ENCODE measurements at places on chromosomes 2 and 18.
A peak's percentile ranks its signal among the peaks of the same experiment; 100 is the strongest.

DNA sequence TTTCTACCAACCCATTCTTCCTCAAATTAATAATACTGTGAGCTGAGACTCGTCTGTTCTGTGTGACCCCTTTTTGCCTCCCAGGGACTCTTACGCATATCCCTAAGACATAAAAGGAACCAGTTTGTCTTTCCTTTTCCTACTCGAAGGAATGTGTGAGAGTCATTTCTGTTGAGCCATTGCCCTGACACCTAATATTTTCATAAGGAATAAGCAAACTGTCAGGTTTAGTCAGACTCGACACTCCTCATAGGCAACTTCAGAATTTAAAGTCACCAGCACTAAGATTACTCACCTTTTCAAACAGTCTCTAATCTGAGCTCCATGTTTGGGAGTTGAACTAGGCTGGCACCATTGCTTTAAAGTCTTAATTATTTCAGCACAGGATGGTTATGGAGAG, 305.5 kb downstream of the IKZF2 start:
- peak; percentile 51 for DNase-seq

GRCh38 chr2:575030-575726, 102.0 kb downstream of the TMEM18 start:
- DNase-seq, result no peak

GRCh38 chr2:236576087-236576486, 6.5 kb downstream of the ACKR3 start:
- DNase-seq, result no peak

- DNase-seq, result peak; percentile 94
Observed at GRCh38 chr2:5691985-5692529, at the start of gene SOX11. Gene SOX11, plus strand, starts transcription at chr2:5692384. Its CDS starts 338 bp downstream, at chr2:5692722.

DNA sequence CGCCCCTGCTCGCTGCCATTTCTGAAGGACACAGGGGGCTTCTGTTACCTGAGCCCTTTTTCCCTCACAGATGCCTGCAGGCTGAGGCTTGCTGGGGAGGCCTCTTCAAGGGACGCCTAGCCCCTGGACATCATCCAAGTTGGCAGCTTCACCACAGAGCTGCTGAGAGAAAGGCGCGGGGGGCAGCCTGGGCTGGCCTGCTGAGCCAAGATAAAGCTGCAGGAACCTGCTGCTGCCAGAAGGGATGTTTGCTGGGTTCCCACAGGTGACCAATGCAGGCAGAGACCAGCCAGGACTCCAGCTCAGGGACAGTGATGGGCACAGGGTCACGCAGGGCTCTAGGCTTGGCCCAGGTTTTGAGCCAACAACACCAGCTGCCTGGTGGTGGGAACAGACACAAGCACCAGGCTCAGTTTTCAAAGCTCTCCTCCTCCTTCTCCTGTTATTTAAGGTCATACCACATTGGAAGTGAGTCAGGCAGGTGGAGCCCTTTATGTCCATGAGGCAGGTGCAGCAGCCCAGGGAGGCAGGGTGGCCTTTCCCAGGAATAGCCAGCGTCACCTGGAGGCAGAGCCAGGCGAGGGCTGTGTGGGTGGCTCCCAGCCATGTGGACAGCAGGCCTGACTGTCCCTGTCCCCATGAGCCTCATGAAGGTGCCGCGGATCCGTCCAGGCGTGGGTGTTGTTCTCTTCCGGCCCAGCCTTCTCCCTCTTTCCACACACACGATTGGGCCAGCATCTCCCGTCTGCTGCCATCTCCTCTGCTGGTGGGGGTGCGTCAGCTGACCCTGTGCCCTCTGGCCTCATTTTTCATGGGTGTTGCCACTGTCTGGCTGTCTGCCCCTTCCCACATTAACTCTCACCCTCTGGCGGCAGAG, 515.5 kb upstream of the MYT1L start:
- DNase-seq, result no peak

DNA sequence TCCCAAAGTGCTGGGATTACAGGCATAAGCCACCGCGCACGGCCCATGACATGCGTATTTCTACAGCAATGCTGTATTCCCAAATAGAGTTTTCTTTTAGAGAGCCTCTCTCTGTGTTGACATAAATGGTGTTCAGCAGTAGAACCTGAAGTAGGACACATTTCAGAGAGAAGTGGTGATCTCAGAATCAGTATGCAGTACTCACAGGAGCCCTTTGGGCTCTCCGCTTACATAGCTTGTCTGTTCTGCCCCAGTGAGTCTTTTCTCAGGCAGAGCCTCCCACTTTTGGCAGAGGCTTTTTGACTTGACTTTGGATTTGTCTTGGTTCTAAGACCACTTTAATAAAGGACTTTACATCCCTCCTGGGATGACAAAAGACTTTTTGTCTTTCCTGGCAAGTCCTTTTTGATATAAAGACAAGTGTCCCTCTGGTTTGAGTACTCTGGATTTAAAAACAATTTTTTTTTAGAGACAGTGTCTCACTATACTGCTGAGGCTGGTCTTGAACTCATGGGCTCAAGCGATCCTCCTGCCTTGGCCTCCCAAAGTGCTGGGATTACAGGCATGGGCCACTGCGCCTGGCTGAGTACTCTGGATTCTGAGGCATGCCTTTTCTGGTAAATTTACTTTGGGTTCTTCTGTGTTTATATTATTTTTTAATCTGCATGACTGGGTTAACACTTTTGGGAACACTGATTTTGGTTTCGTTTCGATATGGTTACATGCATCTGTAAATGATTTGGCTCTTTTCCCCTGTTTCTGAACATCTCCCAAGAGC, 113.3 kb downstream of the SMAD2 start:
- DNase-seq, result no peak

DNA sequence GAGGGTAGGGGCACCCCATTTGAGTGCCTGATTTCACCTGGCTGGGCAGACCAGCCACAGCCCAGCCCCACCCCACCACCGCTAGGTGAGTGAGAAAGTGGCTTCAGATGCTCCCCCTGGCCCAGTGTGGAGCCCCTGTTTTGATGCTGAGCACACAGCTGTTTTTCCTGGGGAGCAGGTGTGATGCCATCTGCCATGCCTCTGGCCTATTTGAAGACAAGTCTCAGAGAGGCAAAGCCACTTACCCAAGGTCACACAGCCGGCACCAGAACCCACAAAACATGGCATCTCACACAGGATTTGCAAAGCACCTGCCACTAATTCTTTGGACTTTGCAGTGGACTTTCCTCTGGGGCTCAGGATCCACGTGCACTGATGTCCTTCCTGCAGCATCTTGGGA, 131.3 kb downstream of the INHBB start:
- DNase-seq, result no peak

- no peak for DNase-seq
Observed at GRCh38 chr2:234533626-234534025, 36.7 kb upstream of the ARL4C start.

- DNase-seq, result no peak
Observed at GRCh38 chr2:8388781-8389180, 293.1 kb upstream of the ID2 start.

- no peak for DNase-seq
Observed at GRCh38 chr2:36677386-36677785, 19.1 kb upstream of the VIT start.

DNA sequence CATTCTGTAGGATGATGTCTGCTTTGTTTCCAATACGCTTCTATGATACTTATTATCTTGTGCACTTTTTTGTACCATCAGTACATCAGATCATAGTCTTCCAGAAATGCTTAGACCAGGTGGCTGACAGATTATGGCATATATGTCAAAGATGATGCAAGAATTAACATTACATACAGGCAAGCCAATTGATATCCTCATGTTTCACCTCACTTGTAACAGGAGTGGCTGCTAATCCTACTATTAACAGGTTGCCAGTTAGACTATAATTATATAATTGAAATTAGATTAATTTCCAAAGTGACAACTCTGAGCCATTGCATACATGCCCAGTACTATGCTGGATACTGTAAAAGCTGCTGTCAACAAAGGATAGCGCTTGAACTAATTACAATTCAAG, 77.2 kb downstream of the TLK1 start:
- no peak for DNase-seq

GRCh38 chr2:231102772-231103171, 22.1 kb downstream of the HTR2B start:
- no peak for DNase-seq

- DNase-seq, result no peak
Observed at GRCh38 chr2:73080321-73081131, 9.0 kb upstream of the SFXN5 start.

- no peak for DNase-seq
Observed at GRCh38 chr18:76445741-76446232, 49.3 kb downstream of the ZNF516 start.

DNA sequence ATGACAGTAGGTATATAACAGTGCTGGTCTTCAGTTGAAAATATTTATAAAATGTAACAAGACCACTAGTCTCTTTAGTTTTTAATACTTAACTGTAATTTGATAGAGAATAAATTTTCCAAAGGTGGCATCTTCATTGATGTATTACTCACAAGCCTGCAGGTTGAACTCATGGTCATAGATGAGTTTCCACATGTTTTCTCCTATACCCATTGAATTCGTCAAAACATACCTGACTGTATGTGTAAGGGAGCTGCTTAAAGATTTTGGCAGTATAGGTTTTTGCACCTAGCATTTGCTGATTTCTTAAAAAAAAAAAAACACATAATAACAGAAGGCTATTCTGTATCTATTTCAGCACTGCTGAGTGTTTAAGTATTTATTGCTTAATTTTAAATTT, 112.9 kb downstream of the FMNL2 start:
- no peak for DNase-seq

DNA sequence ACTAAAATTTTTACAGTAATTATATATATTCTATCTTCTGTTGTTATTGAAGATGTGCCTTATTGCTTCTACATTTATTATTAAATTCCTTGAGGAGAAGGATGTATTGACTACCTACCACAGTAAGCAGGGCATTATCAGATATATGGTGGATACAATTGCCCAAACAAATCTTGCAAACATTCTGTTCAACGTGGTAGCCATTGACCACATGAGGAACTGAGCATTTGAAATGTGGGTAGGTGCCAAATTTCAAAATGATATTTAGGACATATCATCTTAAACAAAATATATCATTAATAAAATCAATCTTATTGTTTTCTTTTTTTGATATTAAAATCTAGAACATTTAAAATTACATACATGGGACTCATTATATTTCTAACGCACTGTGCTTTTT, 11.1 kb downstream of the SCN3A start:
- DNase-seq, result no peak

- no peak for DNase-seq
Observed at GRCh38 chr2:68907232-68907919, 36.2 kb upstream of the BMP10 start.

DNA sequence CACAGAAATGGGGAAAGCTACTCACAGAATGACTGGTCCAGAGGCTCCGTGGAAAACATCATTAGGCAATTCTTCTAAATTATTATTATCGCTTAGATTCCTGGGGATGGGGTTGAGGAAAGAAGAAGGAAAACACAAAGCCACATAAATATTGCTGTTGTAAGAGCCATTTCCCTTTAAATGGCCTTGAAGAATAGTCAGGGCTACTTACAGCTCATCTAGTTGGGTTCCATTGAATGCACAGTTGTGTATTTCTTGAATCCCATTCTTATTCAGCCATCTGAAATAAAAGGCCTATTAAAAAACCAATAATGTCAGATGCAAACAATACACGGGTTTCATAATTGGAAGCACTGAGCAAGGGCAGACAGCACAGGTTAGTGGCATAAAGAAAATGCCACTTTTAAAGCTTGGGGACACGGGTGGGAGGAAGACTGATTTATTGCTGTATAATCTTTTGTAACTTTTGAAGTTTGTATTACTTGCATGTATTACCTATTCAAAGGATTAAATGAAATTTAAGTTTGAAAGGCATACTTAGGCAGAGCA, 171.4 kb downstream of the FSHR start:
- no peak for DNase-seq

GRCh38 chr2:120531365-120531764, 185.4 kb downstream of the INHBB start:
- DNase-seq, result no peak

DNA sequence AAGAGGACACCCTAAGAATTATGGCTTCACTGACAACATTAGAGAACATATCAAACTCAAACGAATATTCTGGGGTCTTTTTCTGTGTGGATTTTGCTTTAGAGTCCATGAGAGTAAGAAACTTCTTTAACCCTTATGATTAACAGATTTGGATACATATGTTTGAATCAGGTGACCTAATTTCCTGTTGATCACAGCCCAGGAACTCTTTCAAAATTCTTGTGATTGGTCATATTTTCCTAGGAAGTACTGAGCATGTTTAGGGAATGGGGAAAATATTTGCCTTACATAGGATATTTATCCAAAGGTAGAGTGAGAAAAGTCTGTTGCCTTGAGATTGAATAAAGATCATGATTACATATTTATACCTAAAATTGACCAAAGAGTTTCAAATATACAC, 160.0 kb downstream of the KCNH7 start:
- DNase-seq, result no peak

GRCh38 chr2:43831543-43832294, 6.9 kb downstream of the ABCG5 start:
- DNase-seq, result no peak

DNA sequence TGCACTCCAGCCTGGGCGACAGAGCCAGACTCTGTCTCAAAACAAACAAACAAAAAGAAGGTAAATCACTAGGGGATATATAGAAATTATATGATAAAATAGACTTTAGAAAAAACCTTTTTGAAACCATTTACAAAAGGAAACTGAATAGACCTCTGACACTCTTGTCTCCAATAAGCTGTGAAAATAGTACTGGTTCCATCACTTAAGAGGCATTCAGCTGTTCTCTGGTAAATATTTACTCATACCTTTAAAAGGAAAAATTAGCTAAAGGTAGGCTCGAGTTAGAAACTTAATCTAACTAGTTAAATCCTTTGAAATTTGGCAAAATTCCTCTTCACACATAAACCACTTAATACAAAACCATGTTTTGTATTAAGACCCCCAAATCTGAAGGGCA, 21.4 kb downstream of the RAB27B start:
- no peak for DNase-seq

DNA sequence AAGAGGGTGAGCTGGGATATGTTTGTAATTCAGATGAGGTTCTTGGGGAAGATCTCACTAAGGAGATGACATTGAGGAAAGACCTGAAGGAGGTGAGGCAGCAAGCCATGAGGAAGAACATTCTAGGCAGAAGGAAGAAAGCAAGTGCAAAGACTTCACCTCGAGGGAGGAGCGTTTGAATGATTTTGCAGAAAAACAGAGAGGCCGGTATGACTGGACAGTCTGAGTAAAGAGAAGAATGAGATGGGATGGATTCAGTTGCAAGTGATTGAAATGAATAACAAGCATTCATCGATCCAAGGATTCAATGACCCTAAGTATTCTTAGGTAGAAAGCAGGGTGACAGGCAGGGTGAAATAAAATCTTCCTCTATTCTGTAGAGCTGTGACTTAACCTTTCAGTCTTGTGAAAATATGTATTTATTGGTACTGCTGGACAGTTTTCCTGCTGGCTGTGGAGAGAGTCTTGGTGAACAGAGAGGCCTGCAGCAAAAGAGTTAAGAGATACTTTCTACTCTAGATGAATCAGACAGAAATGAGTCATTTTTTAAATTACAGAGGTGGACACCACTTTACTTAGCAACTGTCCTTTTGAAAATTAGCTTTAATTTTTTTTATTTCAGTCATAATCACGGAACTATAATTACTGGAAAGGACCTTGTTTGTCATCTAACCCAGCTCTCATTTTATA, 278.4 kb downstream of the LRRTM1 start:
- no peak for DNase-seq

GRCh38 chr18:25898965-25899364, 191.4 kb downstream of the SS18 start:
- no peak for DNase-seq
